ENCODE measurements at places on chromosomes 5 and 9. TPM values are rescaled to one million over a fixed set of nuclear protein-coding genes. Genes with fewer than 3 reads are reported as not detected.

Gene ADAMTS6
- total RNA-seq: 16.2 TPM

Gene SPINK7
- total RNA-seq: not detected

Gene ECSCR
- total RNA-seq: not detected

Gene RNF183
- total RNA-seq: not detected

Gene SPATA31D4
- total RNA-seq: not detected

All from kidney epithelial cell (primary cell).